ENCODE measurements at places on chromosomes 11 and 22.

GRCh38 chr22:21714786-21715185, 20.8 kb downstream of the YPEL1 start:
- no peak for DNase-seq

DNA sequence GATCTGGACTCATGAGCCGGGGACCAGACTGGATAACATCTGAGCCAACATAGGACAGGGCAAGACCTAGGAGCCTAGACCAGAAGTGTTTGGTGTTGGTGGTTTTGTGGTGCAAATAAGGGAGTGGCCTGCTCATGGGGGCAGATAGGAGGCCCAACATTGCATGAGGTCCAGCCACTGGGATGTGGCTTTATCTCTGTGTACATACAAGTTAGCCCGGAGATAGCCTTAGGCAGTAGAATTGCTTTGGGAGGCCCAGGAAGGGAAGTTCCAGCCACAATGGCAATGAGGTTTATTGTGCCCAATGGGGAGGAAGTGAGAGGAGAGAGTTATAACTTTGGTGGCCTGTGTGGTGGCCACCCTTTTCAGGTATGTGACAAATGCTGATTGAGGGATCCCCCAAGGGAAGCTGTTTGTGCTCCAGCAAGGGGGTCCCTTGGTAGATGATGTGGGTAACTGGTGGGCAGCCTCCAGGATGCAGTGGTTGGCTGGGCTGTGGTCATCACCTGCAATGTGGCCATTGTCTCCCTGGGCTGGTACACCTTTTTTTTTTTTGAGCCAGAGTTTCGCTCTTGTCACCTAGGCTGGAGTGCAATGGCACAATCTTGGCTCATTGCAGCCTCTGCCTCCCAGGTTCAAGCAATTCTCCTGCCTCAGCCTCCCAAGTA, 6.4 kb downstream of the LMO2 start:
- DNase-seq, result no peak

GRCh38 chr22:34950489-34950888, 115.5 kb upstream of the ISX start:
- no peak for DNase-seq

GRCh38 chr22:24541681-24542515, 13.0 kb downstream of the GUCD1 start:
- no peak for DNase-seq

GRCh38 chr11:36744375-36745168, 146.5 kb upstream of the RAG2 start:
- peak; percentile 56 for DNase-seq

DNA sequence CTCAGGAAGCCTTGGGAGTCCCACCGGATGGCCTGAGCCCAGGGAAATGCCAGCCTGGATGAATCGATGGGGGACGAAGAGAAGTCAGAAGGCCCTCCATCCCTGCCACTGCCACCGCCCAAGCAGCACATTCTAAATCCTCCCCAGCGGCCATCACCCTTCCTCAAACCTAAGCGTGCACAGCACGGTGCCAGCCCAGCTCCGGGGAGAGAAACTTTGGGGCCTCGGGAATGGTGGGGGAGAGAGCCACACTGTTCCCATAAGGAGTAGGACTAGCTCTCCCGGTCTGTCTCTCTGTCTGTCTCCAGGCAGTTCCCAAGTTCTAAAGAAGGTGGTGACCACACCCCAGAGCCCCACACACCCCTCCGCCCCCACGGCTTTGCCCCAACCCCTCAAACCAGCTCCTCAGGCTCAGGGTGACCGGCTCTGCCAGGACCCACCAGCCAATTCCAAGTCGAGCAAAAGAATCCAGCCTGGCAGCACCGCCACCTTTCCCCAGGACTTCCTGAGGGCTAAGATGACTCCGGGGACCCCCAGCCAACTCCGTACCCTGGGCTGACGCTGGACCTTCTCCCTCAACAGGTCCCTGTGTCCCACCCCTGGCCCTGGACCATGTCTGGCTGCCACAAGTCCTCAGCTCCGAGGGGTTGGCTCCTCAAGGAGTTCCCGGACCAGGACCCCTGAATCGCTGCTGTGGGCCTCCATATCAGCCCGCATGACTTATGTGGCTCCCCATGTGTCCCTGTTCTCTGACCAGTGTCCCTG, 2.7 kb downstream of the AHNAK start:
- DNase-seq, result peak; percentile 34

DNA sequence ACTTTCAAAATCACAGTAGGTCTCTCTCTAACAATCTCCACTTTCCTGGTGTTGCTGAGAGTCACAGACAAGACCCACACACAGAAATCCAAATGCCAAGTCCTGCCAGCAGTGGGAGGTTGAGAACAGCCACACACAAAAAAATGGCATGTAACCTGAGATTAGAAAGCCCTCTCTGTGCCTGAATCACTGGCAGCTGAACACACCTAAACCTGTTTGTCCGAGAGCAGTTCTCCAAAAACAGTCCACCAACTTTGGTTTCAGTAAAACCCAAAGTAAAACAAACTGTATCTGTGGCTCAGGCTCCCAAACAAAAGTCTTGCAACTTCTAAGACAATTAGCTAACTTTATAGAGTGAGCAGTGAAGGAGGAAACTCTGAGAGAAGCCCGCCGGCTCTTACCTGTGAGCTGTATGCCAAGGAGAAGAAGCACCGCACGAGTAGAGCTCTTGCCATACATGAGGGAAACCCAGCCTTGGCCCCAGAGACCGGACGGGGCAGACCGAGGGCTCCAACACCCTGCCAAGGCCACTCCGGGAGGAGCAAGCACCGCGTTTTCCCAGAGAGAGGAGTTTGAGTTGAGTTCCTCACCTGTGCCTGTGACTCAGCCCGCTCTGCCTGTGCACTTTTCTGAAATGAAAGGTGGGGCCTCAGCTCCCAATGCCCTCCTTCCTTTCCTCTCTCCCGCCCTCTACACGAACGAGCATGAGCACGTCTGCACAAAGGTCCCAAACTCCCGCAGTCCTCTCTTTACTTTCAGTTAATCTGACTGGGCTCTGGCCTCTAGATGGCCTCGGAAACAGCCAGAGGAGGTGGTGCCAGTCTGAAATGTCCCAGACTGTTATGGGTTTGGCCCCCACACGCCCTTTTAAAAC, at the start of gene MPZL2:
TSS of gene MPZL2 (minus strand) at position 603 of the 874 bp plus-strand sequence. CDS start at position 459, 144 bp downstream.
- no peak for DNase-seq

- no peak for DNase-seq
Measured at GRCh38 chr22:40313007-40313406, 33.3 kb upstream of the ADSL start.

GRCh38 chr11:21582791-21583190, 610.1 kb upstream of the ANO5 start:
- no peak for DNase-seq

- DNase-seq, result no peak
Measured at GRCh38 chr11:117903505-117904382, 25.5 kb downstream of the TMPRSS13 start.

- no peak for DNase-seq
Measured at GRCh38 chr22:20279662-20280134, 11.6 kb upstream of the RTN4R start.

GRCh38 chr11:62611705-62612365, 740 bp downstream of the EML3 start:
- DNase-seq, result no peak

DNA sequence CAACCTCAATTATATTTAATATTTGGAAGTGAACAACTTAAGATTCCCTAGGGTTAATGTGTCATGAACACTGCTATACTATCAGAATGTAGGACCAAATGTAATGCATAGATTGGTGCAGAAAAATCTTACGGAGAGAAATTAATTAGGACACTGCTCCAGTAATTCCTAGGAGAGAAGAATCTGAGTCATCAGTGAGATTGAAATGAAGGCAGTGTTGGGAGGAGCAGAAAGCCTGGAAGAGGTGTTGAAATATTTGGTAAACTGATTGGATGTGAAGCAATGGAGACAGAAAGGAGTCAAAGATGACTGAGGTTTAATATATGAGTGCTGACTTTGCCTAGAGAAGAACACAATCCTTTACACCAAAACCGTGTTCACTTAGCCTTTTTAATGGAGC, 836.0 kb downstream of the FAM181B start:
- DNase-seq, result no peak

DNA sequence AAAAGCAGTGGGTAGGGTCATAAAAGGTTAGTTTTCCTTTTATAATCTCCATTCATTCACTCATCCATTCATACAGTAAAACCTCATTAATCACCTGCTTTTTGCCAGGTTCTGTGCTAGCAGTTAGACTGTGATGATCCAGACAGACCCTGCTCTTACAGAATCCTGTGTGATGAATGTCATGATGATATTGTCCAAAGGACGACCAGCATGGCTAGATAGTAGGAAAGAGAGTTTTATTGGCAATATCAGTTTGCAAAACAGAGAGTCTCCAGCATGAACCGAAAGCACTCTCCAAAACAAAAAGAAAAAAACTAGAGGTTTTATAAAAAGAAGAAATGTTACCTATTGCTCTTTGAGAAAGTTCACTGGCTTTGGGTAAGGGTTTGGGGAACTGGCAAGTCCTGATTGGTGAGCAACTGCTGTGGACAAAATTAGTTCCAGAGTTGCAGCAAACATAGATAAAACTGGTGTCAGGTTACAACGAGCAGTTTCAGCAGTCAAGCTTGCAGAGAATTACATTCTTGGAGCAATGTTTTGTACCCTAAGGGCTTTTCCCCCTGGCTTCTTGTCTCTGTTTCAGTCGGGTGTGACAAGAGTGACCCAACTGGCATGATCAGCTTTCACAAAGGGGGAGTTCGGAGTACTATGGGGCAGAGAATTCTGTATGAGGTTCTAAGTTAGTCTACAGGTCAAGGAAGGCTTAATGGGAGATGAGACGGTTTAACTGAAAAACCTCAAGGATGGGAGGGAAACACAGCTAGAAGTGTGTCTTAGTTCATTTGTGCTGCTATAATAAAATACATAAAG, 58.3 kb downstream of the HSD17B12 start:
- no peak for DNase-seq

- DNase-seq, result no peak
Measured at GRCh38 chr11:130379276-130379675, 49.1 kb downstream of the ADAMTS8 start.

DNA sequence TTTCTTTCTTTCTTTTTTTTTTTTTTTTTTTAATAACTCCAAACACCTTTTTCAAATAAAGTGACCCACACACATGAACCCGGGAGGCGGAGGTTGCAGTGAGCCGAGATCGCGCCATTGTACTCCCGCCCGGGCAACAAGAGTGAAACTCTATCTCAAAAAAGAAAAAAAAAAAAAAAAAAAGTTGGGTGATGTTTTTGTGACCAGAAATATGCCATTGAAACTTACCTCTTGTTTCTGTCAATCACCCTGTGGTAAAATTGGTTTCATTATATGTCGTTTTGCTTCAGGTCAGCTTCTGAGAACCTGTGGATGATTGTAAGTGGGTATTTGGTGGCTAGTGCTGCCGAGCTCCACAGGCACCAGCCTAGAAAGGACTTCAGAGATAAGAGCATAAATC, 238.8 kb downstream of the TBC1D22A start:
- no peak for DNase-seq

Measured in CD4-positive, alpha-beta T cell treated with Interleukin-10 for 1 hour (primary cell).